ENCODE measurements at places on chromosomes 3 and 15. TPM values are rescaled to one million over a fixed set of nuclear protein-coding genes. Genes with fewer than 3 reads are reported as not detected.

The MST1R gene
- 0.33 TPM for total RNA-seq

The ITPKA gene
- 18.1 TPM for total RNA-seq

The PCCB gene
- total RNA-seq = 56.2 TPM

The CAV3 gene
- not detected for total RNA-seq

The IGSF10 gene
- 0.33 TPM for total RNA-seq

The TF gene
- under 0.01 TPM for total RNA-seq

The CD200R1L gene
- total RNA-seq = not detected

The VEPH1 gene
- 56.1 TPM for total RNA-seq

The RTP1 gene
- not detected for total RNA-seq

The CPLX3 gene
- not detected for total RNA-seq

The SECISBP2L gene
- 25.3 TPM for total RNA-seq

The PRICKLE2 gene
- total RNA-seq = 28.5 TPM

The SPESP1 gene
- total RNA-seq = 3.2 TPM

The ITPR1 gene
- total RNA-seq = 36.9 TPM

The FRMD5 gene
- total RNA-seq = 11.1 TPM

The SLC6A6 gene
- total RNA-seq = 30.5 TPM

The VGLL4 gene
- total RNA-seq = 27.0 TPM

The GALNT15 gene
- total RNA-seq = 3.4 TPM

The MYZAP gene
- total RNA-seq = 1.6 TPM

The TGM5 gene
- total RNA-seq = not detected

Data from uterine smooth muscle cell (primary cell).